ENCODE measurements at places on chromosomes 5 and 9.

- DNase-seq: no peak
Measured at GRCh38 chr9:97373331-97373730, 38.6 kb upstream of the TDRD7 start.

DNA sequence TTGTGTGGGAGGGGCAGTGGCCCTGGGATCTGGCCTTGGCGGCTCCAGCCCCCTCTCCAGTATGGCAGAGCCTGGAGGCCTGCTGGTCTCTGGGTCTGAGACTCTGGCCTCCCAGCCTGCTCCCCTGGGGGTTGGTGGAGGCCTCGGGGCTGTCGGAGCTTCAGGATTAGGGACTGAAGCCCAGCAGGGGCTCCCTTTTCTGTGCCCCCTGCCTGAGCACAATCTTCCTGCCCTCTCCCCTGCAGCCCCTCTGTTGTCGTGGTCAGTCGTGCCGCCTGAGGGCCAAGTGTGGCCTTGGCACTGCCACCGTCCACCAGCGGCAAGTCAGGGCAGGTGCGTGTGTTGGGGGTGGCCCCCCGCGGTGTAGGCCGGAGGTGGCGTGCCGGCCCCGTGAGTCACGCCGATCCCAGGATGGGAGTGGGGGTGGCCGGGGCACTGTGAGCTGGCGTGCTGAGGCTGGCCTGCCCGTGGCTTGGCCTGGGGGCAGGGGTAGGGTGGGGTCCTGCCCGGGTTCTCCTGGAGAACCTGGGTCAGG, 53.6 kb downstream of the RXRA start:
- DNase-seq: no peak

DNA sequence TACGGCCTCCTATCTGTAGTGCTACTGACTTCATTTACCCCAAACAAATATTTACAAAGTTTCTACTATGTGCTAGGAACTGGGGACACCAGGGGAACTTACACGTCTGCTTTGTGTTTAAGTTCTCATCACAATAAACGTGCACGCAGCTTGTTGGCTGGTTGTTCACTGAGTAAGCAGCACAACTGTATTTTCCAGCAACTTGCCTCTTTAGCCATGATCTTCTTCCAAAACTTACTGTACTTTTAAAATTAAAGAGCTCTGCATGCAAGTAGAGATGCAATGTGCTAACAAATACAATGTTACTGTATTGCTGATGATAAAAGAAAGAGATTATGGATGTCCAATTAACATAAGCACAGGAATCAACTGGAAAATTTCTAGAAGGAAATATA, 62.8 kb downstream of the RAPGEF1 start:
- DNase-seq: no peak

GRCh38 chr5:68167195-68167651, 48.3 kb upstream of the PIK3R1 start:
- no peak for DNase-seq

- DNase-seq: no peak
Measured at GRCh38 chr5:154199263-154199662, 8.7 kb downstream of the GALNT10 start.

GRCh38 chr5:141511771-141512325, 23.0 kb downstream of the PCDHGC5 start:
- no peak for DNase-seq

- no peak for DNase-seq
Measured at GRCh38 chr5:178417391-178417811, 172.8 kb downstream of the COL23A1 start.

DNA sequence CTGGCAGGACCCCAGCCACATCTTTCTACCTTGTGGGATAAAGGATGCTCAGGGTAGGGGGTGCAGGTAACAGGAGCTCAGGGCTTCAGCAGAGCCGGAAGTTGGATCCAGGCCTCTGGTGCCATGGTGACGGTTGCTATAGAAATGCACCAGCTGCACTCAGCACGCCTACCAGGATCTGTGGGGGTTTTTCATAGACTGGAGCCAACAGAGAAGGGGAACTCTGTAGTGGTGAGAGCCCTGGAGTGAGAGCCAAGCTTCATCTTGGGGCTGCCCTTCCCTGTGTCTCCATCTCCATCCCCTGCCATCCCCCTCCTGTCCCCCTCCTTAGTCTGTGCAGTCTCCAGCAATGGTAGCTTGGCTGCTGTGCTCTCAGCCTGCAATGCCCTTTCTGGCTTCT, 27.5 kb upstream of the BOD1 start:
- DNase-seq: no peak

DNA sequence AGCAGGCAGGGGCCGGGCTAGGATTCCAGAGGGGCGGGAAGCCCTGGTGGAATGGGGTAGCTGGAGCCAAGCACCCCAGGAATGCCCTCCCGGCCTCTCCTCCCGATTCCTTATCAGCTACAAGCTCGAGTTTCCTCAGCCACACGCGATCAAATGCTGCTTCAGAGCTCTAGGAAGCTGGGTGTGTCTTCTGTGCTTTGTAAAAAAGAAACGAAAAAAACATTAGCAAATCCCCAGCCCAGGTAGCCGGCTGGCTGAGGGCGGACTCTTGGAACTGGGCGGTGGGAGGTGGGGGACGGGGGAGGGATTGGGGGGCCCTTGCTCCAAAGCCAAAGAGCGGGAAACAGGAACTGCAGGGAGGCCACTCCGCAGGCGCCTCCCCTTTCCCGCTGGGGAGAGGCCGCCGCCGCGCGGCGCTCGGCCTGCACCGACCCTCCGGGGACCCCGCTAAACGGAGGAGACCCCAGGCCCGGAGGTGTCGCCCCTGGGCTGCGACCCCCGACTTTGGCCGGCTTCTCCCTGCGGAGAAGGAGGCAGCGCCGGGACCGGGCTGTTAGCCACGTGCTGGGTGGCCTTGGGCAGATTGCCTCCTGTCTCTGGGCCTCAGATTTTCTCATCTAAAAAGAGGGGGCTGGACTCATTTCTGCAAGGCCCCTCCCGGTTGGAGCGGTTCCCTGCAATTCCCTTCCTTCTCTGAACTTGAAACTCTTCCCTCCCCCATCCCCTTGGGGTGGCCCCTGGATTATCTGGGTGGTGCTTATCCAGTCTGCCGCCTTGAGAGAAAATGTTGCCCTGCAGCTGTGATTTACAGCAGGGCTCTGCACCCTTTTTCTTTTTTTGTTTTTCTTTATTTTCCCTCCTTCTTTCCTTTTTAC, 40.9 kb upstream of the FABP6 start:
- DNase-seq: no peak

- DNase-seq: no peak
Measured at GRCh38 chr5:157476702-157477408, 16.8 kb downstream of the NIPAL4 start.

- DNase-seq: no peak
Measured at GRCh38 chr9:21506626-21507482, 24.7 kb upstream of the IFNE start.

DNA sequence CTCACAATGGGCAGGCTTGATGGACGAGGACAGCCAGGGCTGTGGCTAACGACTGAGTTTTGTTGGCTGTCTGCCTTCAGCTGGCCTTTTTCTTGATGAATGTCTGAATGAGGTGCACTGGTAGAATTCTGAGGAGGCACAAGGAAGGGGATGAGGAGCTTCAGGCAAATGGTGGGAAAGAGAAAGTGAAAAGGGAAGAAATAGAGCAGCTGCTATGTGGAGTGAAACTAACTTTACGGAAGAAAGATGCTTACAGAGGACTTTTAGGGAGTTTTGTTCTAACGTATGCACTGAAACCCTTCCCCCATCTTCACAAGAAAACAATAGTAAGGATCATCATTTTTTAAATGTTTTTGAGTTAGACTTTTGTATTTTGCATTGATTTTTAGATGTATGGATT, 45.3 kb downstream of the OR2K2 start:
- no peak for DNase-seq

- DNase-seq: no peak
Measured at GRCh38 chr9:107759823-107760166, 270.2 kb upstream of the KLF4 start.

DNA sequence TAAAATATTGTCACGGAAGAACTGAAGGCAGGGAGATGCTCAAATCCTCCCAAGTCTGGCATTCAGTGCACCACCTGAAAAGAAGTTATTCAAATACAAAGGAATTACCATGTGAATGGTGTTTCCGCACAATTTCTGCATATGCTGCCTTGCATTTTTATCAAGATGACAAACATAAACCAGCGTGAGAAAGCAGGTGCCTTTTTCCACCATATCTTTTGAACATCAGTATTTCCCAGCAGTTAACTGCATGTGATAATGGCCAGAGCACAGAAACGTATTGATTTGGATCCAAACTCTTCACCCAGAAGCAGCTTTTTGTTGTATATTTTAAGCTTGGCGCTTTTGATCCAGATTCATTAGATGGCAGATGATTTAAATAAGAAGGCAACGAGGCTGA, 808.0 kb downstream of the TLE1 start:
- DNase-seq: no peak

DNA sequence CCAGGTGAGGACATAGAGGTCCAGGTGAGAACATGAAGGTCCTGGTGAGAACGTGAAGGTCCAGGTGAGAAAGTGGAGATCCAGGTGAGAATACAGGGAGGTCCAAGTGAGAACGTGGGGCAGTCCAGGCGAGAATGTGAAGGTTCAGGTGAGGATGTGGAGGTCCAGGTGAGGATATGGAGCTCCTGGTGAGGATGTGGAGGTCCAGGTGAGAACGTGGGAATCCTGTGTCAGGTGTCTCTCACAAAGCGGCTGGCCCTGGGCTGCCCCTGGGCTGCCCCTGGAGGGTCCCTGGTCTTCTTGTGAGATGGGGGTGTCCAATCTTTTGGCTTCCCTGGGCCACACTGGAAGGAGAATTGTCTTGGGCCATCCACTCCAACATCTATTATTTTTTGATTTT, 133.4 kb downstream of the MRPL36 start:
- no peak for DNase-seq

- DNase-seq: no peak
Measured at GRCh38 chr9:114894206-114894605, 36.2 kb downstream of the TNFSF8 start.

DNA sequence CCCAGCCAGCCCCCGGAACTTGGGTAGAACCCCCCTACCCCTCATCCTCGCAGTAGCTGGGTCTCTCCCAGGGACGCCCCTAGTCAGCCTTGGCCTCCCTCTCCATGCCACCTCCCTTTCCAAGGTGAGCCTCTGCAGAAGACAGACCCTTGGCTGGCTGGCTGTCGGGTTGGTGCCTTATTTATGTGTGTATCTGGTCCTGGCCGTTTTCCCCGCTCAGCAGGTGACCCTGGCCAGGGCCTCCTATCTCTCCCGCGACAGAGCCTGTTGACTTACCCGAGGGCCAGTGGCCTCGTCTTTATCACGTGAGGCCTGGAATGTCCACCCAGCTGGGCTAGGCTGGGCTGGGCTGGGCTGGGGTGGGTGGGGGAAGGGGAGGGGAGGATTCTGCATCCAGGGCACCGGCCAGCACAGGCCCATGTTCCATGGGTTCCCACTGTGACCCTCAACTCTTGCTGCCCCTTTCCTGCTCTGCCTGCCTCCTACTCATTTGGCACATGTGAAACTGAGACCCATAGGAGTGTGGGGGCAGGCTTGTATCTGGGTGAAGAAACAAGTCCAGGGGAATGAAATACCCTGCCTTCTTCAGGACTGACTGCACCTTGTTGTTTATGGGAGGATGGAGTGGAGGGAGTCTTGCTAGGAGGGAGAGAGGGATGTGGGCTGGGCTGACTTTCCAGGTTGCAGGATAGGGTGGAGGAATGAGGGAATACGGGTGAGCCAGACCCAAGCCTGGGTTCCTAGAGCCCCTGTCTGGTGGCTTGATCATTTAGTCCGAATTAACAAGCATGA, 3.1 kb downstream of the CXXC5 start:
- no peak for DNase-seq

DNA sequence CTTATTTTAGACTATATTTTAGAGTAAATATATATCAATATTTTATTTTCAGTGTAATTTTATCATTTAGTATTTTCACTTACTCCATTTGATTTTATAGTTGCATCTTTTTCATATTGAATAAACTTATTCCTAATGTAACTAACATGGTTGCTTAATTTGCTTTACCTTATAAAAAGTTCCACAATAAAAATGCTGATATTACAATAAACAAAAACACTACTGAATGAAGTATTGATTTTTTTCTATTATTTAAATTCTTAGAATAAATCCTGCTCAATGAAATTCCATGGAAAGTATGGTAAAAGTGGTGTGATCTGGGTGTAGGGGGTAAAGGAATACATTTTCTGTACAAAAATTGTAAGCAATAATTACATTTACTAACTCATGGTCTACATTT, 2074.9 kb upstream of the C9orf72 start:
- no peak for DNase-seq

Data from activated T-cell treated with anti-CD3 and anti-CD28 coated beads, Interleukin-2, amount 50 U/mL, for 48 hours (primary cell).